ENCODE measurements at places on chromosomes 2 and 18.

- DNase-seq, result no peak
Measured at GRCh38 chr2:222907790-222908441, 47.1 kb downstream of the ACSL3 start.

DNA sequence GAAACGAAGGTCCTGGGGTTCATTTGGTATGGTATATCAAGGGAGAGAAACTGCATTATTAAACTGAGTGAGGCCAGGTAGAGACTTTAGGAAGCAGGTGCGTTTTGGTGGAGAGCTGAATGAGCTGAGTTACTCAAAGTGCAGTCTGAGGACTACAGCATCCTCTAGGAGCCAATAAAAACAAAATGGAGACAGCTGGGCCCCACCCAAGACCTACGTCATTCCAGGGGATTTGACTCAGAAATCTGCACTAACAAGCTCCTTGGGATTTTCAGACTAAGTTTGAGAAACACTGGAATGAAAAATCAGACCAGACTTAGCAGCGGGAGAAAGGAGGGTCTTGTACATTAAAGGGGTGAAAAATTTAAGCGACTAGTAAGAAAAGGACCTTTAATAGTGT lies 131.5 kb downstream of the UXS1 start:
- DNase-seq, result no peak

- no peak for DNase-seq
Measured at GRCh38 chr2:101762451-101763171, 65.1 kb downstream of the MAP4K4 start.

- no peak for DNase-seq
Measured at GRCh38 chr2:1823187-1824169, 79.2 kb upstream of the PXDN start.

DNA sequence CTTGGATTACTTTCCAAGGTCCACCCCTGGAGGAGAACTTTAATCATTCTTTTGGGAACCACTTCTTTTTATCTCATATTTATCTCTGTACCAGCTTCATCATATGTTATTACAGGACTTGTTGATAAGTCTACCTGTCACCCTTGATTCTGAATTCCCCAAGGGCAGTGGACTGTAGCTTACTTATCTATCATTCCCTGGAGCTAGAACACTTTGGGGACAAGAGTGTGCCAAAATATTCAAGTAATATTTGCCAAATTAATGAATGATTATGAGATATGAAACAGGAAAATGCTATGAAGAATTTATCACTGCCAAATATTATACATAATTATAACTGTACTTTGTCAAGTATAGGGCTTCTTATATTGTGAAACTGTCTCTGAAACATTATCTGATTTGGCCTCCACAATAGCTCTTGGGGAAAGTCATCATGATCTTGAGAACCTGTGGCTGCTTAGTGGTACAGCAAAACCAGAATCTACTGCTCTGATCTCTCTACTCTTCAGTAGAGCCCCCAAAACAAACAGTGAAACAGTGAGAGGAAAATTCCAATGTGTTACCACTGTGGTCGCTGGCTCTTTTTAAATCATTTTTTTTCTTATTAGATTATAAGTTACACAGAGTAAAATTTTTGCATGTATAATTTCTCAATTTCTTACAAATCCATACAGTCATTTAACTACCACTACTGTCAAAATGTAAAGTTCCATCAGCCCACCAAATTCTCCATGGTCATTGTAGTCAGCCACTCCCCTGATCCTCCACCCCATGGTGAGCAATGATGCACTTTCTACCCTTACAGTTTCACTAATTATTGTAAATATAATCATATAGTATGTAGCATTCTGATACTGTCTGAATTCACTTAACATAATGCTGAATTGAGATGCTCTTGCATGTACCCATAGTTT lies 197.5 kb downstream of the PIEZO2 start:
- DNase-seq, result no peak

DNA sequence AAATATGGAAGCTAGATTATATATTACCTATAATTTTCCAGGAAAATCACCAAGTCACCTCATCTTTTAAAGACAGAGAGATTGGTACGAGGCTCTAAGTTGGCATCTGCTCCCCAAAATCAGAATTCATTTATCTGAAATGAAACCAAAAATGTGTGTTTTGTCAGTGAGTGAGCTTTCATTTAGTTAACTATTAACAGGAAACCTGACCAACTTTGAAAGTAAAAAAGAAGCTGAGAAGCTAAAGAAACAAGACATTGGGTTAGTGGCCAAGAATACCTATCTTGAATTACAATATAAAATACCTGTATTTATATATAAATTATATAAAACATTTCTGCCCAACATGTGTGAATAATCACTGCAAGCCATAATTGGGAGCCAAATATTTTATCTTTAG lies 1.9 kb downstream of the MPPE1 start:
- DNase-seq, result no peak
